ENCODE measurements at places on chromosomes 3 and 15.

GRCh38 chr15:51755790-51756189 lies 4.4 kb downstream of the TMOD2 start:
- DNase-seq, result no peak

- no peak for DNase-seq
Measured at GRCh38 chr3:184015381-184016019, 2.2 kb downstream of the ABCC5 start.

DNA sequence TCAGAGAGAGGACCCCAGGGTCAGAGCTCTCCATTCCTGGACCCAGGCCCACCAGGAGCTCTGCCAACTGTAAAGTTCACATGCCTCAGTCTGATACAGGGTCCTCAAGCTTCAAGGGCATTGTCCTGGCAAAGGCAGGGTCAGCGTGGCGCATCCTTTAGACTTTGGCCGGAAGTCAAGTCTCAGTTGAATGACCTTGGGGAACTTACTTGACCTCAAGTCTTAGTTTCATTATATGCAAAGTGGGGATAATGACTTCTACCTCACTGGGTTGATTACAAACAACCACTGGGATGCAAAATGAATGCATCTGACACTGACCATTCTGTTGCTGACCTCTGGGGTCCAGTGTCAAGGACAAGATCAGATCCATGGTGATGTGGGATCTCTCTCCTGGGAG lies 70.6 kb upstream of the CTSH start:
- no peak for DNase-seq

DNA sequence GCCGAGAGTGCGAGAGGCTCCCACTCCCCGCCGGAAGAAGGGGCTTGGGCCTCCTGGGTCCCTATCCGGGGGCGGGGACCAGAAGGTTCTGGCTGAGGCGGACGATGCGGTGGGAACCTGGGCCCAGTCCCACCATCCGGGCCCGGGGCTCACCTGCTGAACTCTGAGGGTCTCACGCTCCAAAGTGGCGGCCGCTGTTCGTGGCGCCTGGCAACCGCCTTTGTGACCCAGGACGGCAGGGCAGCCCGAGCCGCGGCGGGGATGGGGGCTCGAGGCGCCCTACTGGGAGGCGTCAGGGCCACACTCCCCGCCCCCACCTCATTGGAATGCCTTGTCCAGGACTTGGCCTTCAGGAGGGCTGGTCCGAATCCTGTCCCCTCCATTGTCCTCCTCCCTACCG lies at the start of gene FANCD2OS:
Gene FANCD2OS, minus strand, starts transcription at position 165 of the 400 bp plus-strand sequence. CDS start 3,481 bp downstream, outside the sequence.
- no peak for DNase-seq

DNA sequence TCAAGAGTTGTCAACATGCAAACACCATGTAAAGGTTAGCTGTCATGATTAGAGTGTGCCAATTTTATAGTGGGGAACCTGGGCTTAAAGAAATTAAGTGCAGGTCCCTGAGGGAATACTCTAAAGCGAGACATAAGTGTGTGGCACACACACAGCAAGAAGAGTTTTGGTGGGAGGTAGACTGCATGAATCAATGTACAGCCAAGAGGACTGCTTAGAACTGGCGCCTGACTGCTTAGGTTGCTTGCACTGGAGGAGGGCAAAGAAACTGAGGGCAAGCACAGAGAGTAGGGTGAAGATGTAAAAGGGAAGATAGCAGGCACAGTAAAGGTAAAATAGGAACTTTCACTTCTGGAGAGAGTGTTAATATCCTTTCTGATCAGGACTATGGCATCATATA lies 184.9 kb downstream of the SOX2 start:
- no peak for DNase-seq

DNA sequence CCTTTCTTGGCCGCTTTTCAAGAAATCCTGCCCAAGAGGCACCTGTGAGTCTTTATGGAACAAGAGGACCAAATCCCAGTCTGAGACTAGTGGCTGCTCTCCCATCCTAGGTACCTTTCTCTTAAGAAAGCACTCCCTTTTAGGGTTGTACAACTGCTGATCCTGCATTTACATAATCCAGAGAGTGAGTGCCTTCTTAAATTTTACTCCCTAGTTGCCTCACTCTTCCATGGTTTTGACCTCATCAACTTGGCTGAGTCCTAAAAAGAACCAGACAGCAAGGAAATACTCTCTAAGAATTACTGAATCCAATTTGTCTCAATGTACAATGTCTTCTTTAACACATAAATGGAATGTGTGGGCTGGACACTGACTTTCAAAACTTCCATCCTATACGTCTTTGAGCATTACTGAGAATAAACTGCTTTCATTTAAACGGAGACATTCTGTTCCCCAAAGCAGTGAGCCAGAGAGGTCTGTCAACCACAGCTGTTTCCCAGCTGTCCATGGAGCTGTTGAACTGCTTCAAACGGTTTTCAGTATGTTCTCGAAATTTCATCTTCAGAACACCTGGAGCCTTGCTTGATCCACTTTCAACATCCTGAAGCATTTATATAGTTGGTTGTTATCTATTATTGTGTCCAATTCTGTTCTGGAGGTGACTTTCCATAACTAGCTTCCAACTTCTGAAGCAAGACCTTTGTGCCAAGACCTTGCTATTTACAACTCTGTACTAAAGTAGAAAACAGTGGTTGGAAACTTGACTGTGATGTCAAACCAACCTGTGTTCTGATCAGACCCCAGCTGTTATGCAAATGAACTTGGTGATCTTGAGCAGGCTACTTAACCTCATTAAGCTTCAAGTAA lies 179.1 kb downstream of the SLC9A9 start:
- DNase-seq, result no peak

DNA sequence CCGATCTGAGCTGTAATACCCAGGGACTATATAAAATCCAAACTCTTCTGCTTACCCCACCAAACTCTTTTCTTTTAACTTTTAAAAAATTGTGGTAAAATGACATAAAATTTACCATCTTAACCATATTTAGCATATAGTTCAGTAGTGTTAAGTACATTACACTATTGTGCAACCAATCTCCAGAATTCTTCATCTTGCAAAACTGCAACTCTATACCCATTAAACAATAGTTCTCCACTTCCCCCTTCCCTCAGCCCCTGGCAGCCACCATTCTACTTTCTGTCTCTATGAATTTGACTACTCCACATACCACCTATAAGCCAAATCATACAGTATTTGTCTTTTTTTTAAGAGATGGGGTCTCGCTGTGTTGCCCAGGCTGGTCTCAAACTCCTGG lies 38.7 kb downstream of the SENP8 start:
- DNase-seq, result no peak

GRCh38 chr3:140022066-140022770 lies 87.2 kb downstream of the CLSTN2 start:
- DNase-seq, result peak; percentile 12

DNA sequence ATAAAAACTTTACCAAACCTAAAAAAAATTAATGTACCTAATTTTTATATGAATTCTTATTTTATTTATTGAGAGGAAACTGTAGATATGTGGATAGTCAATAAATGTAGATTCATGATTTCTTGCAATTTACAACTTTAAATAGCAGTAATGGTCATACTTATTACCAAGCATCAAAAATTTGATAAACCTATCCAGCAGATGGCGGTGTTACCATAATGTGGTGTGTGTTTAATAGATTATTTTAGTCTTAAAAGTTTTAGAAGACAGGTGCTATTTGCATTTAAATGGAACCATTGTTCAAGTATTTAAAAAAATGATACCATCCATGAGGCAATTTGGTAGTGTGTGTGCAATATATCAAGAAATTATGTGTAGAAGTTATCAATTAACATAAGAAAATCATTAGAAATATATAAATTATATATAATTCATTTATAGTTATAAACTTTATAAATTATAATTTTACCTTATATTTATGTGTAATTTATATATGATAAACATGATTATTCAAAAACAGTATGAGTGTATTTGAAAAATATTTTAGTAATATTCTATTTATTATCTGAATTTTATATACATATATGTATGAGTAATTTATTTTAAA lies 176.0 kb upstream of the BCHE start:
- DNase-seq, result no peak

GRCh38 chr3:175270198-175270837 lies 411.2 kb downstream of the NAALADL2 start:
- DNase-seq, result no peak

DNA sequence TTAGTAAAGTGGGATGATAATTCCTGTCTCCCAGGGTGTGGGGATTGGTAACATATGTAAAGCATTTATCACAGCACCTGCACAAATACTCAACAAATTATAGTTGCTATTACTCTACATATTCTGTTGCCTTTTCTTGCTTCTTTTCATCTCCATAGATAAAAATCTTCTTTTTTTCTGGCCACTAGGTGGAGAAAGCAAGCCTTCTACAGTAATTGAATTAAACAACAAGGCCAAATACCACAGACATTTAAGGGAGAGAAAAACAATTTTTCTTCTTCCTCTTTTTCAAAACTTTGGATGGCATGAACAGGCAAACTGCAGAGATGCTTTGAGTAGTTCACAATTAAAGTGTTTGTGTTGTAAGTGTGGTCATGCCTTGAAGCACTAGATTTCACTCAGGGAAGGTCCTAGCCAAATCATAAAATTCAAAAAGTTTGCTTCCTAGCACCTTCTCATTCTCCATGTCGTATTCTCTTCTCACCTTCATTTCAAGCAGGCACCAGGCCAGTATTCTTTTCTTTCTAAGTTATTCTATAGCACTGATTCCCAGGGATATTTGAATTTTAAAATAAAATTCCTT lies 493.4 kb upstream of the TGFBR2 start:
- no peak for DNase-seq

DNA sequence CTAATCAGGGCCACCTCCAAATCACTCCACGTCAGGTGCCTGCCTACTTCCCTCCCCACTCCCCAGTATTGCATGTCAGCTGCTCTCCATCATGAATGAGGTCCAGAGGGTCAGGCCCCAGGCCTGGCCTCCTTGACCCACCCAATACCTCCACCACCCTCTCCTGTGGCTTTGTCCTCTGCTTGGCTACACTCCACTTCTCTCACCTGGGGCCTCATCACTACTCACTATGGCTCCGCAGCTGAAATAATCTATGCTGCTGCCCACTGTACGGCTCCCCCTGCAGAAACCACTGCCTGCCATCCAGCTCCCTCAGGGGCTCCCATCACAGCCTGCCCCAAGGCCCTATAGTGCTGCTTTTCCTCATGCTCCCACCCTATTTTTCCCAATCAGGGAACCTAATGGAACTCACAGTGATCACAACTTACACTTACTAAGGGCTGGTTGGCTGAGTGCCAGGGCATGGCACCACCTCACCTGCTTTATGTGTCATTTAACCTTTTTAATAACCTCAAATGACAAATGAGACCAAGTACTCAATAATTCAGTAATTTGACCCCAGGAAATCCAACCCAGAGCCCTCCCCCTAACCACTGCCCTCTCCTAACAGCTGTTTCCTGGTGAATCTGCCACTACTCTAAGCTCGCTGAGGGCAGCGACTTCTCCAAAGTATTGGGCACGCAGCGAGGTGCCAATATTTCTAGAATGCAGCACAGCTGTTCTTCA lies 2.3 kb downstream of the GORASP1 start:
- no peak for DNase-seq

GRCh38 chr3:99505646-99506269 lies 132.6 kb upstream of the COL8A1 start:
- DNase-seq, result no peak

- no peak for DNase-seq
Measured at GRCh38 chr3:8657804-8658305, 13.3 kb upstream of the SSUH2 start.

DNA sequence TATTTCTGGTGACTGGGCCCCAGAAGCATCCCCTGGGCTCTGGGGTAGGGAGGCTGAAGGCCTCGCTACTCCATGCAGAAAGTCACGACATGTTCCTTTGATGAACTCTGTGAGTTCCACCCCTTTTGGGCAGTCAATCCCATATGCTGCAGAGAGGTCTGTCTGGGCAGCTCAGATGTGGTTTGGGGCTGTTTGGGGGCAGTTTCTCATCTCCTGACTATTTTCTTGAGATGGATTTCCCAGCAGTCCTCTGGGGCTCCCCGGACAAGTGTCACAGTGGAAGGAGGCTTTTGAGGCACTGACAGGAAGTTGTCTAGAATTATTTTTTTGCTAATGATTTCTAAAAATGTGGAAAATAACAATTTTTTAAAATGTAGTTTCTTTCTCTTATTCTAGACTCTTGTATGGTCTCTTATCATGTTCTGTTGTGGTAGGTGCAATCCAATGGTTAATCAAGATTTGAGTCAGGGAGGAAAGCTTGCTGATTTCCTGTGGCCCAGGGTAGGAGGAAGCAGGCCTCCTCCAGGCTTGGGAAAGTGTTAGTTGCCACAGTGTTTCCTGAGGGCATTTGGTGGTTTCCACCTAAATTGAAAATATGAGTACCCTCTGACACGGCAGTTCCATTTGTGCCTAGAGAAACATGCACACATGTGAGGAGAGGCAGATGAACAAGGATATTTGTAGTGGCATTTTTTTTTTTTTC lies 19.9 kb upstream of the TATDN2 start:
- no peak for DNase-seq

Measured in caudate nucleus (tissue), 63 donors.